ENCODE measurements at places on chromosomes 2 and 18. TPM values are rescaled to one million over a fixed set of nuclear protein-coding genes. Genes with fewer than 3 reads are reported as not detected.

Gene CXCR1
- total RNA-seq: not detected

Gene SIX3
- total RNA-seq: not detected

Gene ASB1
- 14.0 TPM for total RNA-seq

Gene PLCL1
- total RNA-seq: 7.3 TPM

Gene TUBA4B
- total RNA-seq: not detected

Gene FLACC1
- 0.65 TPM for total RNA-seq

Gene SCN2A
- not detected for total RNA-seq

Gene CREG2
- 8.6 TPM for total RNA-seq

Gene MOGAT1
- not detected for total RNA-seq

Gene MC5R
- total RNA-seq: not detected

Gene NTSR2
- not detected for total RNA-seq

Gene NOSTRIN
- 0.65 TPM for total RNA-seq

Gene ABCG5
- not detected for total RNA-seq

Gene GPR75
- 3.9 TPM for total RNA-seq

Gene IL1B
- 0.33 TPM for total RNA-seq

Gene SERPINB3
- not detected for total RNA-seq

Gene DNER
- 0.67 TPM for total RNA-seq

Gene REG3A
- not detected for total RNA-seq

Gene MYOM1
- 0.10 TPM for total RNA-seq

Gene ACKR3
- 11.8 TPM for total RNA-seq

Gene SKA1
- total RNA-seq: 6.9 TPM

Gene SLC19A3
- 0.33 TPM for total RNA-seq

Gene CHRNG
- total RNA-seq: not detected

Gene CCDC68
- total RNA-seq: 1.6 TPM

Gene OSBPL1A
- 17.6 TPM for total RNA-seq

Gene DLX2
- not detected for total RNA-seq

Gene FBXO41
- total RNA-seq: 0.33 TPM

Gene CLEC4F
- not detected for total RNA-seq

Gene FAM228A
- 0.10 TPM for total RNA-seq

Gene IL36B
- not detected for total RNA-seq

Gene ZC3H6
- total RNA-seq: 3.0 TPM

Gene STARD6
- 0.33 TPM for total RNA-seq

Gene PIEZO2
- total RNA-seq: 103 TPM

Gene TRIM43
- not detected for total RNA-seq

Gene DCC
- not detected for total RNA-seq

Gene RGPD4
- total RNA-seq: not detected

Gene CCDC74B
- total RNA-seq: 2.9 TPM

Gene CTAGE1
- total RNA-seq: not detected

Gene CRYGC
- not detected for total RNA-seq

Gene RUFY4
- total RNA-seq: 0.29 TPM

Gene GPR35
- 0.33 TPM for total RNA-seq

Gene GAREM2
- 1.5 TPM for total RNA-seq

Gene SP140
- total RNA-seq: not detected

Gene FAM161A
- total RNA-seq: 1.7 TPM

Gene BCL11A
- total RNA-seq: 0.38 TPM

Gene EFR3B
- 0.67 TPM for total RNA-seq

Gene SPHKAP
- total RNA-seq: not detected

Gene INPP5D
- 26.1 TPM for total RNA-seq

Gene MC4R
- total RNA-seq: not detected

Gene TCF23
- not detected for total RNA-seq
